ENCODE measurements at places on chromosomes 16 and 17.

- peak; percentile 93 for DNase-seq
Measured at GRCh38 chr16:50185005-50185505, 31.9 kb downstream of the TENT4B start.

GRCh38 chr16:84212154-84212553 lies 21.2 kb downstream of the ADAD2 start:
- DNase-seq: no peak

GRCh38 chr17:35609831-35610230 lies 22.7 kb downstream of the AP2B1 start:
- DNase-seq: no peak

DNA sequence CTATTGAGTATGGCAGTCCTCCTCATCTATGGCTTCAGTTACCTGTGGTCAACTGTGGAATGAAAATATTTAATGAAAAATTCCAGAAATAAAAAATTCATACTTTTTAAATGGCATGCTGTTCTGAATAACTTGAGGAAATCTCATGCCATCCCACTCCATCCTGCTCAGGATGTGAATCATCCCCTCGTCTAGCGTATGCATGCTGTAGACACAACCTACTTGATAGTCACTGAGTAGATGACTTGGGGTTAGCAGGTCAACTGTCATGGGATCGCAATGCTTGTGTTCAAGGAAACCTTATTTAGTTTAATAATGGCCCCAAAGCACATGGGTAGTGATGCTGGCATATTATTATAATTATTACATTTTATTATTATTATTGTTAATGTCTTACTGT lies 4.8 kb upstream of the VAC14 start:
- DNase-seq: no peak

- DNase-seq: peak; percentile 20
Measured at GRCh38 chr16:8905168-8905762, 23.1 kb downstream of the LITAFD start.

DNA sequence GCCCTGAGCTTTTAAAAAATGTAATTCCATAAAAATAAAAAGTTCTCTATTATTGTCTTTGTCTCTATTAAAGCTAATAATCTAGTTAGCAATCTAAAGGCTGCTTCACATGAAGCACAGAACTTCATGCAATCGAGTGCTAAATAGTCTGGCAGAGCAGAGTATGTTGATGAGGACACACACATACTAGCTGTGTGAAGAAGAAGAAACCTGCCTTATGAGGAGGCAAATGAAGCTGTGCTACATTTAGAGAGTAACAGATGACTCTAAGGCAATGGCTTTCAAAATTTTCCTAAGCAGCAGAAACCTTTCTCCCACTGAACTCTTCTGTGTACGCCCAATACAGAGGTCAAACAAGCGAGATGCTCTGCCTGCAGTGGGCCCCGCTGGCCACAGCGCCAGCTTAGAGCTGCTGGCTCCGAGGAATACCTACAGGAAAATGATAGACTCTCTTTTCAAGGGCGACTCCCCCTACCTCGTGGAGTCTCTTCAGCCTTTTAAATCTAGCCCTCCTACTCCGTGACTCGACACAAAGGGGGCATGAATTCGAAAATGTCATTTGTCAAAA lies 39.2 kb downstream of the GNA13 start:
- no peak for DNase-seq
